ENCODE measurements at places on chromosomes 1 and 21. TPM values are rescaled to one million over a fixed set of nuclear protein-coding genes. Genes with fewer than 3 reads are reported as not detected.

GRCh38 chr1:18902523-18903290 is at the start of gene ALDH4A1:
Gene ALDH4A1, minus strand, starts transcription at chr1:18902555. Its CDS starts 32 bp downstream, at chr1:18902523.
- DNase-seq = peak; percentile 88
- peak within 1 kb of the TSS; percentile 99 for H3K27ac ChIP-seq
- H3K4me3 ChIP-seq = peak within 1 kb of the TSS; percentile 93
- no peaks in the 10 kb centered on the region for H3K27me3 ChIP-seq
- H3K4me1 ChIP-seq = peaks cover 5% of the 10 kb centered on the region

DNA sequence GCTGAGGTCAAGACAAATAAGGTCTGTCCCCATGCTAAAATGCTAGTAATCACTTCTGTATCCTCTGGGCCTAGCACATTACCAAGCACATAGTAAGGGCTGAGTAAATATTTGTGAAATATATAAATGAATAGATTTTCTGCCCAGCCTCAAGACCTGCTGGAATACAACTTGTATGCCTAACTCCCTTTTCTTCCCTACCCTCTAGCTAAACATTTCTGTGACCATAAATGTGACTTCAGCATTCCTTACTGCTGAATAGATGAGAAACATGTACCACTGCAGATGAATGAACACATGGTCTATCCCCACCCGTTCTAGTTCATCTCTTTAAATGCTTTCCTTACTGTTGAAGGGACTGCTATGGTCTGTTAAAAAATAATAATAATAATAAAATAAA is 209.0 kb upstream of the HOOK1 start:
- DNase-seq = no peak
- peaks cover 3% of the 10 kb centered on the region for H3K4me1 ChIP-seq
- H3K27ac ChIP-seq = no peak overlapping the region
- H3K27me3 ChIP-seq = no peaks in the 10 kb centered on the region

- no peaks in the 10 kb centered on the region for H3K27me3 ChIP-seq
- H3K27ac ChIP-seq = no peak overlapping the region
- H3K36me3 ChIP-seq = peaks cover 27% of the 10 kb centered on the region
- H3K4me3 ChIP-seq = no peak overlapping the region
- DNase-seq = no peak
- no peaks in the 10 kb centered on the region for H3K4me1 ChIP-seq
Observed at GRCh38 chr1:109628540-109629321, 9.1 kb downstream of the AMPD2 start.

DNA sequence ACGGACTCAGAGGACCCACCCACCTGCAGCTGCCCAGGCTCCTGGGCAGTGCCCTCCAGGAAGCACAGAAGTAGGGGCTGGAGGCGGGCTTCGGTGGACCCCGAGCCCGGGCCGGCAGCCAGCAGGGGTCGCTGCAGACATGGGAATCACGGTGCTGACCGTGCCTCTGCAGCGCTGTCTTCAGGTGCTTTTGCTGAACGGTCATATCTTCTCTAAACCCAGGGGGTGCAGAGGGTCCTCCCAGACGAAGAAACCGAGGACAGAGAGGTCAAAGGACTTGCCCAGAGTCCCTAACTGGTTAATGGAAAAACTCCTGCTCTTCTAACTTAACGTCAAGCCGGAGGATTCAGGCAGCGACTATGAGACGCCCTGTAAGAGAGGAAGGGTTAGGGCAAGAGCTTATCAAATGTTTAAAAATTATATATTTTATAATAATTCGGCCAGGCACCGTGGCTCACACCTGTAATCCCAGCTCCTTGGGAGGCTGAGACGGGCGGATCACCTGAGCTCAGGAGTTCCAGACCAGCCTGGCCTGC is 21.5 kb upstream of the LEFTY2 start:
- H3K36me3 ChIP-seq = no peaks in the 10 kb centered on the region
- H3K27me3 ChIP-seq = no peaks in the 10 kb centered on the region
- H3K27ac ChIP-seq = no peak overlapping the region
- no peak overlapping the region for H3K4me3 ChIP-seq
- DNase-seq = peak; percentile 99

GRCh38 chr1:111814642-111815041 is 58.9 kb downstream of the DDX20 start:
- H3K36me3 ChIP-seq = no peaks in the 10 kb centered on the region
- H3K4me1 ChIP-seq = no peaks in the 10 kb centered on the region
- no peak for DNase-seq
- H3K4me3 ChIP-seq = no peak overlapping the region
- H3K27ac ChIP-seq = no peak overlapping the region

DNA sequence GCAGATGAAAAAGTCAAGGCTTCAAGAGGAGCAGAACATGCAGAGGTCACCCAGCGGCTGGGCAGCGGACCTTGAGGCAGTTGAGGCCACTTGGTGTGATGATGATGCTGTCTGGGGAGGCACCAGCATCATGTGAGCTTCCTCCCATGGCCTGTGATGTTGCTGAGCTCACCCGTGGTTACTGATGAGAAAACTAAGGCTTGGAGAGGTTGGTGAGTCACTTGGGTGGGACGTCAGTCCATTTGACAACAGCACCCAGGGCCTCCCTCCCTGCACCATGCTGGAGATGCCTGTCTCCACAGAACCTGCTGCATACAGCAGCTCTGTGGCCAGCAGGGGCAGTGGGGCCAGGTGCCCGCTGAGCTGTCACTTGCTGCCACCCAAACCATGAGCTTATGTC is 146.8 kb downstream of the NPHP4 start:
- no peaks in the 10 kb centered on the region for H3K36me3 ChIP-seq
- no peak overlapping the region for H3K27ac ChIP-seq
- H3K27me3 ChIP-seq = no peaks in the 10 kb centered on the region
- H3K4me1 ChIP-seq = peaks cover 9% of the 10 kb centered on the region
- DNase-seq = no peak

The PTPRC gene
- total RNA-seq = not detected

DNA sequence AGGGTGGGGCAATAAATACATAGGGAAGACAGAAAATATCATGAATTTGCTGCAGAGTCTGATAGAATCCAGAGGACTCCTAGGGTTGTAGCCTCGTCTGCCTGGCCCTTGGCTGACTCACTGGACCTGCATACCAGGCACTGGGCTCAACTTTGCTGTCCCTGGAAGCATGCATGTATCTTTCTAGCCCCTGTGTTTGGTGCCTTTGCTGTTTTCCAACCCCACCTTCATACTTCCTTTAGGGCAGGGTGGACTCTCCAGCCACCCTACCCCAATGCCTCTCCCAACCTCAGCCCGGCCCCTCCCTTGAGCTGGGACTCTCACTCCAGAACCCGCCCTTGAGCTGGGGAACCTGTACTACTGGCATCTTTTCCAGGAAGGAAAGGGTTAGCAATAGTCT is 1.2 kb downstream of the RAB25 start:
- H3K27ac ChIP-seq = no peak overlapping the region
- no peak for DNase-seq
- H3K4me3 ChIP-seq = peak overlapping the region; percentile 11
- 0 out of 2 replicates have a peak, but pooled peaks cover 4% of the 10 kb centered on the region for H3K36me3 ChIP-seq
- no peaks in the 10 kb centered on the region for H3K27me3 ChIP-seq
- H3K4me1 ChIP-seq = peaks cover 8% of the 10 kb centered on the region

DNA sequence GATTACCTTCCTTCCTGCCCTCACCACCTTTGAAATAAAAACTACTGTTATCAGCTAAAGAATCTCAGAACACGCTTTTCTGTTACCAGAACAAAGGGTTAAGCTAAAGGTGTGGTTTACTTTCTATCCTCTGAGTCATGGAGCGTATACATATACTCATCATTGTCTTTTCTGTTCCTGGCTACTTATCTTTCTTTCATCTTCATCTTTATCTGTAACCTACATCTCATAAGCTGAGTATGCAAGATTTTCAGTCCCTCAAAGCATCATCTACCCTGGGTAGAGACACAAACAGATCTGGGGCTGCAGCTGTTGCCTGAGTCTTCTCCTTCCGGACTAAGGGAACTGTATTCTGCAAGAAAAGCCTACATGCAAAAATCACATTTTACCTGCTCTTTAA is 75.6 kb downstream of the LMO4 start:
- DNase-seq = no peak
- no peak overlapping the region for H3K27ac ChIP-seq
- H3K4me1 ChIP-seq = no peaks in the 10 kb centered on the region
- H3K36me3 ChIP-seq = no peaks in the 10 kb centered on the region
- no peak overlapping the region for H3K4me3 ChIP-seq
- no peaks in the 10 kb centered on the region for H3K27me3 ChIP-seq

- no peaks in the 10 kb centered on the region for H3K27me3 ChIP-seq
- H3K4me1 ChIP-seq = no peaks in the 10 kb centered on the region
- H3K36me3 ChIP-seq = no peaks in the 10 kb centered on the region
- peak; percentile 70 for DNase-seq
Observed at GRCh38 chr1:218156595-218156994, 128.5 kb upstream of the RRP15 start.

The KCNJ9 gene
- total RNA-seq = 0.08 TPM

The ILDR2 gene
- total RNA-seq = 1.5 TPM

DNA sequence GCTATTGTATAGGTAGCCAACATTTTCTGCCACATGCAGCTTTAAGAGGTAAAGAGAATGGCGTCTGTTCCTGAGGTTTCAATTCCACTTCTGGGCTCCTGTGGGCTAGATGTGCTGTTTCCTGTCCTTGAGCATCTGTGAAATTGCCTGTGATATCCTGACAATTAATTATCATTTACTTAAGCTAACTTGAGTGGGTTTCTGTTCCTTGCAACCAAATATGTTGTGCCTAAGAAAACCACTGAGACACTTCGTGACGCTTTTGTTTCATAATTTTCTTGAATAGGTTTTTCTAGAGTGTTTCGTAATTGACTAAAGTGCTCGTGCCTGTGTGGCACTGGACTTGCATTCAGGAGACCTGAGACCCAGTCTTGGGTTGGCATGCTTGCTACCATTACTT is 127.3 kb upstream of the POU3F1 start:
- no peaks in the 10 kb centered on the region for H3K36me3 ChIP-seq
- H3K27me3 ChIP-seq = no peaks in the 10 kb centered on the region

The FNDC10 gene
- 19.0 TPM for total RNA-seq

The RWDD3 gene
- 12.3 TPM for total RNA-seq

DNA sequence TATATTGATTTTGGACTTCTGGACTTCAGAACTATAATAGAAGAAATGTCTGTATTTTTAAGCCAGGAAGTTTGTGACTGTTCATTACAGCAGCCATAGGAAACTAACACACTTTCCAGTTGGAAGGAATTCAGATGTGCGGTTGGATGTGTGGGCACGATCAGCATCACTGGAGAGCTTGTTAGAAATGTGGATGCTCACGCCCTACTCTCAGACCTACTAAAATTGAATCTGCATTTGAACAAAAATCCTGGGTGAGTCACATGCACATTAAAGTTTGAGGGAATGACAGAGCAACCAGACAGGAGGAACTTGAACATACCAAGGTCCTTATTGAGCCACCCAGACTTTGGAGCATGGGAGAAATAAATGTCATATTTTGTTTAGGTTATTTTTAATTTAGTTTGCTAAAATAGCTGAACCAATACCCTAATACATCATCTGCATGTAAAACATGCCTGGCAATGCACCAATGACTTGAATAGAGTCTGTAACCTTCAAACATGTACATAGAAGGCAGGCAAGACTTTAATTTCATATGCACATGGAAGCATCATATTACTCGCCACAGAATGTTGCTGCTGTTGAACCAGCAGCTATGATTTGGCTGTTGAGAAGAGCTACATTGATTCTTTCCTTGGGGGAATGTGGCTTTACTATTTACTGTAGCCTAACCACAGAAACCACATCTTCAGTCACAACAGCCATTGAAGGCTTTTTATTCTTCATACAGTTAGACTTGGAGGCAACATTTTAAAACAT is 346.2 kb downstream of the BARHL2 start:
- H3K36me3 ChIP-seq = no peaks in the 10 kb centered on the region
- no peak overlapping the region for H3K4me3 ChIP-seq
- H3K27ac ChIP-seq = no peak overlapping the region
- no peak for DNase-seq
- H3K4me1 ChIP-seq = no peaks in the 10 kb centered on the region

GRCh38 chr1:91679446-91679845 is 178.8 kb downstream of the CDC7 start:
- no peaks in the 10 kb centered on the region for H3K36me3 ChIP-seq
- H3K27ac ChIP-seq = no peak overlapping the region
- DNase-seq = no peak
- H3K4me1 ChIP-seq = peaks cover 8% of the 10 kb centered on the region
- H3K4me3 ChIP-seq = no peak overlapping the region

GRCh38 chr1:211318576-211319280 is 7.9 kb upstream of the TRAF5 start:
- H3K4me3 ChIP-seq = no peak overlapping the region
- no peak for DNase-seq

DNA sequence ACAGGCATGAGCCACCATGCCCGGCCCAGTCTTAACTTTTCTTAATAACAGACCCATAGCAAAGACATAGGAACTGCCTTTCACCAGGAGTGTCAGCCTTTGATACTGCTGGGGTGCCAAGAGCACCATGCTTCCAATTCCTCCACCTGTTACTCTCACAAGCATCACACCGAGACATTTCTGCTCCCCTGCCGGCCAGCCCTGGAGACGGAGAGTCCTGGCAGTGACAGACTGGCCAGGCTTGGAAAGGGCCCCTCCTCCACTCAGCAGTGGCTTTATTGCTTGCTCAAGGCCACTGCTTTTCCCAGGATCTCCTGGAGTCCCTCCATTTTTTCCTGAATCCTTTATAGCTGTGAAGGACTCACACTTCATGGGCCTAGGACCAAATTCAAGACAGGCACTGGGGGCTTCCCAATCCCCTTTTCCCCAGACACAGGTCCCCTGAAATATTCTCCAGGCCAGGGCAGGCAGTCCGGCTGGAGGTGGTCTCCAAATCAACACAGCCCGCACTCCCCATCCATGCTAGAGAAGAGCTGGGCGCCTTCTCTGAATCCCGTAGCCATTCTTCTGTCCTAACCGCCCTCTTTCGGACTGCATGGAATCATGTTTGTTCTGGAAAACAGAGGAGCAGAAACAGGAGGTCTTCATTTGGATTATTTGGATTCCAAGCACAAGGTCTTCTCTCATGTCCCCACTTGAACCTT is 25.5 kb upstream of the PTPRF start:
- H3K27ac ChIP-seq = no peak overlapping the region
- DNase-seq = no peak
- H3K36me3 ChIP-seq = no peaks in the 10 kb centered on the region

DNA sequence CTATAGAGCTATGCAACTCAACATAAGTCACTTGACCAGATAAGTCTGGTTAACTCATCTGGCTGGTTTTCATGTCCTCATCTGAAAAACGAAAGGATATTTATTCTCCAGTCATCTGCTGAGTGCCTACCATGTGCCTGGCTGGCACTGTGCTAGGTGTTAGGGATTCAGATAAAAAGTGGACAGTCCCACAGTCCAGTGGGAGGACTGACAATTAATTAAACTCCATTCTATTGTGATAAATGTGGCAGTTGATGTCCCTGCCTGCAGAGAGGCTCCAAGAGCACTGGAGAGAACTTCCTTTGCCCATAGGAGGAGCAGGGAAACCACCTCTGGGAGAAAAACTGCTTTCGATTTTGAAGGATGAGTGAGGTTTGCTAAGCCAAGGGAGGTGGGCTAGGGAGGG is 5.4 kb downstream of the NUAK2 start:
- H3K4me1 ChIP-seq = peaks cover 60% of the 10 kb centered on the region
- H3K27ac ChIP-seq = no peak overlapping the region
- no peak for DNase-seq
- H3K4me3 ChIP-seq = no peak overlapping the region
- H3K36me3 ChIP-seq = peaks cover 2% of the 10 kb centered on the region
- no peaks in the 10 kb centered on the region for H3K27me3 ChIP-seq
